ENCODE measurements at places on chromosomes 1 and 21.

GRCh38 chr1:42221952-42222606, 57.5 kb upstream of the GUCA2A start:
- no peak for DNase-seq

- no peak for DNase-seq
Measured at GRCh38 chr21:46621457-46622182, 13.9 kb upstream of the PRMT2 start.

GRCh38 chr1:107533436-107533835, 392.6 kb downstream of the NTNG1 start:
- DNase-seq: no peak

- no peak for DNase-seq
Measured at GRCh38 chr1:39003281-39003680, 12.2 kb downstream of the AKIRIN1 start.

DNA sequence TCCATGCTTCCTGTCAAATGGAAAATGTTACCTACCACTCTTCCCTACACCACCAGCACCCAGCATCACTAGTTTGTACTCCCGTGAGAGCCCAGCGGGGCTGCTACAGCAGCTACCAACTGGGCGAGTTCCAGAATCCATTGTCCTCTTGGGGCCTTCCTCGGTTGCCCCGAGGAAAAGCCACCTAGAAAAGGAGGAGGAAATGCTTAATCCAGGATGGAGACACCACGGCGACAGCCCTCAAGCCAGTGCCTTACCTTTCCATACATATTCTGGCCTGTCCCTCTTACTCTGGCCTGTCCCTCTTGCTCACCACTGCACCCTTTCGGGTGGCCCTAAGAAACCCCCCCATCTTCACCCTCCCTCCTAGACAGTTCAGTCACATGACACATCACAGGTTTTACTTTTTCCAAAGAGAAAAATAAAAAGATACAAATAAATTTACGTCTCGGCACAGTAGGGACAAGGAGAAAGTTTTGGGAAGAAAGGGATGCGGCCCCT, 478 bp downstream of the RIT1 start:
- DNase-seq: no peak

DNA sequence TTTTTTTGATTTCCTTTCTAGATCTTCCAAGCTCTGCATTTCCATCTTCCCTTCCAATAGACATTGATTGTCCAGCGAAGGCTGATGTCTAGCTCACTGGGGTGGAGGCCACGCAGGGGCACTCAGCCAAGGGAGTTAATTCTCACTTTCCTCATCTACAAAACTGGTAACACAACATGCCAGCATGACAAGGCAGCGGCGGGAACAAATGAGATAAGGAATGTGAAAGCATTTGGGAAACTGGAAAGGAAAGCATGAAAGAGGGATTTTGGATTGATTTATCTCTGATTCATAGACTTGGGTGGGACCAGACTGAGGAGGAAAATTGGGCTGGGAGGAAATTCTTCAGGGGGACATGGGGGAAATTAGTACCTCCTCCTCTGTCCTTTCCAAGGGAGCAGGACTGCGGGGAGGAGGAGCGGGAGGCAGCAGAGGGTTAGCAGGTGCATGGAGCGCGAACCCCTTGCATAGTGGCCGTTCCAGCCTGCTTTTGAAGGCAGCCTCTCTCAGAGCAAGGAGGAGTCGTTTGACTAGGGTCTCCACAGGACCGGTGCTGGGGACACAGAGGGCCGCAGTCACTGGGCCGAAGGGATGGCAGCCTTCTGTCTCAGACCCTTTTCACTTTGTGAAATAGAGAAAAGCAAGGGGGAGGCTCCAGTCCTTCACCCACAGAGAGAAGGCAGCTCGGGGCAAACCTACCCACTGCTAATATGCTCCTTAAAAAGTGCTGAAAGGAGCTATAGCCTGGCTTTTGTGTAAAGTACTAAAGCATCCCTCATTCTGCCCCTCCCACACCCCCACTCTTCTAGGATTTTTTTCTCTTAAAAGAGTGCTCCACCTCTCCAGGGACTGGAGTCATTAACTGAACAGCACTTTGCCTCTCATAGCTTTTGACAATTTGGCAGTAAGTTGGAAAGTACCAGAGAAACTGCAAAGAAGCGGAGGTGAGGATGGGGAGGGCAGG, 89.2 kb downstream of the PLXNA2 start:
- peak; percentile 72 for DNase-seq

DNA sequence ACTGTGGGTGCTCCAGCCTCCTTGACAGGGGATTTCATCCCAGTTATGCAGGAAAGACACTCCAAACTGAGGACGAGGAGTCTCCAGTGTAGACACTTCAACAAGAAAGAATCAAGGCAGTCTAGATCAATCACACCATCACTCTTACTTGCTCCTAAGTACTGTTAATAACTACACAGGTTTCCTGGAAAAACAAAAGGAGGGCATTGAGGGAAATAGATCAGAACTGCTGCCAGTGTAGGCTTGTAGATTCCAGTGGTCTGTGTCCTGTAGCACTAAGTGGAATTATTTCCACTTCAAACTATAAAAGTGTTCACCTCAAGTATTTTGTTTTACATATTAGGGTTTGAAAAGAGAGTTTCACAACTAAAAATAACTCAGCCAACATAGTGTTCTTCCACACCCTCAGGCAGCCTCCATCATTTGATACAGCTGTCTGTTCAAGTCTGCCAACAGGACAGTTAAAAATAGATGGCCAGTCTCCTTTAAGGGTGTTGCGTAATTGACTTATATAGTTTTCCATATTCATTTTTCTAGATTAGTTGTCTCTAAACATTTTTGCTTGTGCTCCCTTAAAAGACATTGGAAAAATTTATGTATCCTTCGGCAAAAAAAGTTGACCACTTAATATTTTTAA, 32.0 kb upstream of the AGL start:
- no peak for DNase-seq

GRCh38 chr1:6205849-6206519, at the start of gene RNF207:
TSS of gene RNF207 (plus strand) at chr1:6206119. CDS start at chr1:6206536, 417 bp downstream.
- peak; percentile 79 for DNase-seq

DNA sequence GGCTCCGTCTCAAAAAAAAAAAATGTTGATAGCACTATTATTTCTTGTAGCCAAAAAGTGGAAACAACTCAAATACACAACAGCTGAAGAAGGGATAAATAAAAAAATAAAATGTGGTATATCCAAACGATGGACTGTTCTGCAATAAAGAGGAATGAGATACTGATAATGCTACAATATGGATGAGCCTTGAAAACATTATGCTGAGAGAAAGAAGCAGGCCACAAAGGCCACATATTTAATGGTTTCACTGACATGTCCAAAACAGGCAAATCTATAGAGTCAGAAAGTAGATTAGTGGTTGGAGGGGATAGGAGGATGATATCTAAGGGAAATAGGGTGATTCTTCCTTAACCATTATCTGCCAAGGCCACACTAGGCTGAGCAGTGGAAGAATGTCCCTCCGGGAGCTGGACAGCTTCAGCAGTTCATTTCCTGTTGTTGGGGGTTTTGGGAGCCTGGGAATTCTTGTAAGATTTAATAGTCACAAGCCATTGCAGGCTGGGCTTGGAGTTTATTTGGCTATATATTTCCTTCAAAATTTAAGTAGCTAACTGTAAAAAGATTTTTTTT, 53.5 kb downstream of the ST3GAL3 start:
- no peak for DNase-seq

- DNase-seq: no peak
Measured at GRCh38 chr1:77866296-77866695, 22.1 kb upstream of the NEXN start.

GRCh38 chr1:85379203-85380136, 85.5 kb downstream of the DDAH1 start:
- no peak for DNase-seq

DNA sequence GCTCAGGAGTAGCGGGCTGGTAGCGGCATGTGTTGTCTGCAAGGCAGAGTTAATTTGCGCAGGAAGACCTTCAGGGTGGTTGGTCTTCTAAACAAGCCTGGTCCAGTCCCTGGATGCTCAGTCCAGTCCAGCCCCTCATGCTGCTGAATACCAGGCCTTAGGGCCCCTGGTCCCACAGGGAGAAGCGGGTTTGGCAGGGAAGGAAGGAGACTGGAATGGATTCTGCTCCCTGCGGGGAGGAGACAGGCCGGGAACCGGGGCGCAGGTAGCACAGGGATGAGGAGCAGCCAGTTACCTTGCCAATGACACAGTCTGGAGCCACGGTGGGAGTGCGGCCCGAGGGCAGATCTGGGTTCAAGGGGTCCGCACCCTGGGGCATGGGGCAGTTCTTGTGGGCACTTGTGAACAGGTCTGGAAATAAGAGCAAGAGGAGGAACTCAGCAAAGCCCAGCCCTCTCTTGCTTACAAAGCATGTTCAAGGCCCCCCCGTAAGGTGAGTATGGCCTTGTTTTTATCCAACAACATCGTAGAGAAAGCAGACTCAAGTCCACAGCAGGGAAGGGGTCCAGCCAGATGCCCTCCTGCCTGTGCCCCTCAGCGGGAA, 10.1 kb downstream of the FAM131C start:
- no peak for DNase-seq

DNA sequence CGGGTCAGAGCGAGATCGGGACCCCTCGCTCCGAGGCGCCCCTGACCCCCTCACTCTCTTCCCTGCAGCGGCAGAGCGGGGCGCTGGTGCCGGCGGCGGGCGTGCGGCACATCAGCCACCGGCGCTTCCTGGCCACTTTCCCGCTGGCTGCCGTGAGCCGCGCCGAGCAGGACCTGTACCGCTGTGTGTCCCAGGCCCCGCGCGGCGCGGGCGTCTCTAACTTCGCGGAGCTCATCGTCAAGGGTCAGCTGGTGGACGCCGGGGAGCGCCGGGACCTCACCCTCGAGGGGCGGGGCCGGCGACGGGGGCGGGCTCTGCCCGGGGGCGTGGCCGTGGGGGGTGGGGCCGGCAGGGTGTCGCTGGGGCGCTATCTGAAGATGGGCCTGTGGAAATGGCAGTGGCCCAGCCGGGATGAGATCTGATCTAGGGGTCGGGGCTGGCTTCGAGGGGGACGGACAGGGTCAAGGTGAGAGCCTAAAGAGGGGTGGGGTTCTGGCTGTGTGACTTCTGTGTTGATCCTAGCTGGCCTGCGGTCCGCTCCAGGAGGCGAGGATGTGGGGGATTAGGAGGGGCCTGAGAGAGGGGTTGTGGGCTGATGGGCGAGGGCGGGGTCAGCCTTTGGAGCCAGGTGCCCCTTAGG, 23.6 kb downstream of the PTPRU start:
- peak; percentile 59 for DNase-seq

- no peak for DNase-seq
Measured at GRCh38 chr1:56551691-56552090, 27.7 kb downstream of the PLPP3 start.

- no peak for DNase-seq
Measured at GRCh38 chr1:221292652-221293051, 413.4 kb downstream of the HLX start.

GRCh38 chr1:116489231-116489697, 81.6 kb downstream of the CD58 start:
- peak; percentile 48 for DNase-seq

DNA sequence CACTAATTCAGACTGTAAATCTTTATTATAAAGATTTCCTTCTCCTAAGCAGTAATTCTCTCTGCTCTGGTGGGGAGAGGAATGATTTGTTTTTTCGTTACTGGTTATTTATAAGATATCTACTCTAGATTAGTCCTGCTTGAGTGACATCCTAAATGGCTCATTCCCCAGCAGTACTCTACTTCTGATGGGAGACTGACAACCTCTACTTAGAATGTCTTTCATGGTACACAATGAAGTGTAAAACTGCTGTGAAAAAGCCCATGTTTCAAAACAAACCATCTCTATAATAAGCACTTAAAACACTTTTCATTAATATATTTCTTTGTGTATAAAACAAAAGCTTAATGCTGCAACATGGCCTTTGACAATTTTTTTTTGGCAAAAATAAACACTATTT, 33.9 kb upstream of the ESRRG start:
- no peak for DNase-seq

Data from transverse colon (tissue), 4 donors.